IPS DF 6.9 (cell line): ENCODE measurements at places on chromosomes 12 and 14.

GRCh38 chr14:49193332-49194065 lies 392.7 kb downstream of the RPS29 start:
- DNase-seq, result no peak

DNA sequence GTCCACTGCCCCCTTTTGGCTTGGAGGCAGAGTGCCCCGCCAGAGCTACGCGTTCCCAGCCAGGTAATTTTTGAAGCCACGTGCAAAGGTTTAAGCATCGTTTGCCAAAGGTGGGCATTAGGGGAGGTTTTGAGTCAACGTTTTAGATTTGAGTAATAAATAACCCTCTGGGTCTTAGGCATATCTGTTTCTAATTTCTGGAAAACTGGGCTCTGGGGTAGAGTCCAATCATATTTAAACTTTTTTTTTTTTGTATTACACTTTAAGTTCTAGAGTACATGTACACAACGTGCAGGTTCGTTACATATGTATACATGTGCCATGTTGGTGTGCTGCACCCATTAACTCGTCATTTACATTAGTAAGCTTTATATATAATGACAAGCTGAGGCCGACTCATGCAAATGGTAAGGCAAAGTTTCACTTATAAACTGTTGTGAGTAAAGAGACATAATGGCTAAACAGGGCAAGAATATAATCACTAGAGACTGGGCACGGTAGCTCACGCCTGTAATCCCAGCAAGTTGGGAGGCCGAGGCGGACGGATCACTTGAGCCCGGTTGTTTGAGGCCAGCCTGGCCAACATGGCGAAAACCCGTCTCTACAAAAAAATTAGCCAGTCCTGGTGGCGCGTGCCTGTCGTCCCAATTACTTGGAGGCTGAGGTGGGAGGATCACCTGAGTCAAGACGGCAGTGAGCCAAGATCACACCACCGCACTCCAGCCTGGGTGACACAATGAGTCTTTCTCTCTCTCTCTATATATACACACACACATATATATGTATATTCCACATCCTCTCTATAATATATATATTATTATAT lies 491 bp upstream of the NR2C1 start:
- DNase-seq, result no peak

DNA sequence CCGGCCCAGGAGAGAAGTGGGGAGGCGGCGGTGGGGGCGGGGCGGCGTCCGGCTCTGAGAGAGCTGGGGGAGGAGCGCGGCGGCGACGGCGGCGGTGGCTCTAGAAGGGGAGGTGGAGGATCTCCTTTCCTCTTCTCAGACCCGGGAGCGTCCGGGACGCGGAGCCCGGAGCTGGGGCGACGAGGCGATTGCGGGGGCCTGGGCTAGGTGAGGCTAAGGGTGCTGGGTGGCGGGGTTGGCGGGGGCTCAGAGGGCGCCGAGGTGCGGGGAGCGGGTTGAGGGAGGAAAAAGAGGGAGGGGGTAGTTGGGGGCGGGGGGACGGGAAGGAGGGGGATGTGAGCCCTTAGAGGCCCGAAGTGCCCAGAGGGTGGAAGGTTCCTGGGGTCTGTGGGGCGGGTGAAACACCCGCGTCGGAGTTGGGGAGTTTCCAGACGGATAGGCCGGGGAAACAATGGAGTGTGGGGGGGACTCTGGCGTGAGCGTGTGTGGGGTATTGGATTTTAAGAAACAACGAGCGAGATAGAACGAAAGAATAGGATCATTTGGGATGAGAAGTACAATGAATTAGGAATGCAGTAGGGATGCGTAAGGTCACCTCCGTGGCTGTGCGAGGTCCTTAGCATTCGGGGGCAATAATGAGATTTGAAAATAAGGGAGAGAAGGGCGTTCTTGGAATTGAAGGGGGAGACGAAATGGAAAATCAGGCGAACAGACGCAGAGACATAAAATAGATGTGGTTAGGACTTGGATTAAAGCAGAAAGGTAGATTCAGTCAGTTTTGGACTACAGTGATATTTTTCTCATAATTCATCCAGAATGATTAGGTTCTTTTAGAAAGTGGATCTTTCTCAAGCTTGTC lies at the start of gene SPATS2:
SPATS2 (plus strand) TSS at position 82 of the 859 bp plus-strand sequence. CDS start 93,551 bp downstream, outside the sequence.
- no peak for DNase-seq

DNA sequence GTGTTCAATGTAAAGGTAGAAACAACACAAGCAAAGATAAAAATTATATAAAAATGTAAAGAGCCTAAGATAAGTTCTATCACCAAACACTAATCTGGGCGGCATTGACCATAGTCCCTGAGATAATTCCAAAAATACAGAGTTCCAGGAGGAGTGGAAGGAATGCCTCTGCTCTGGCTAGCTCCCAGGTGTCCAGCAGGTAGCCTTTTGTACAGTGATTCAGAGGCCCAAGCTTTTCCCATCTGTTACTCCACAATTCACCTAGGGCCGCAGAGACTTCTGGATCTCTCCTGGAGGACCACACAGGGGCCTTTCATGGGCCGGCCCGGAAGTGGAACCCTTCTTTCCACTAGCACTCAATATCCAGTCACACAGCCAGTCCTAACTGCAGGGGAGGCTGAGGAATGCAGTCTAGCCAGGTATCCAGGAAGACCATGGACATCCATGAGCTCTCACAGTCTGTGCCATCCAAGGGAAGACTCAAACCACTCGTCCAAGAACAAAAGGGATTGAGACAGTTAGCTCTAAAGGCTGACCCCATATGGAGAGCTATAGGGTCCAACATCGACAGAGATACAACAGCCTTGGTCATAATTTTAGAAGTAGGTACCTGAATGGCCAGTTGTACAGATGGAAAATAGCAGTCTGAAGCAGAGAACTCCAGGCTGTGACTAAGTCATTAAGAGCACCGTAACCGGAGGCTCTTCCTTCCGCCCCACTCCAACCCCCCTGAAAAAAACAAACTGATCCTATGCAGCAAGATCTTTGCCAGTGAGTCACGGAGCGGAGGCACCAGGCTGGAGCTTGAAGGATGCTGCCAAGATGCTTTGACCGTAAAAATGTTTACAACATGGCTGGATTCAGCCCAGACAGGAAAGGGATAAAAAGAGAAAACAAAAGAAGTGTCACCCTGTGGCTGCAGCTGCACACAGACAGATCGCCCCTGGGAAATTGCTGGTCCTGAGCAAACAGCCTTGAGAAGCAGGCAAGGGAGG lies 204.8 kb downstream of the NUAK1 start:
- no peak for DNase-seq

DNA sequence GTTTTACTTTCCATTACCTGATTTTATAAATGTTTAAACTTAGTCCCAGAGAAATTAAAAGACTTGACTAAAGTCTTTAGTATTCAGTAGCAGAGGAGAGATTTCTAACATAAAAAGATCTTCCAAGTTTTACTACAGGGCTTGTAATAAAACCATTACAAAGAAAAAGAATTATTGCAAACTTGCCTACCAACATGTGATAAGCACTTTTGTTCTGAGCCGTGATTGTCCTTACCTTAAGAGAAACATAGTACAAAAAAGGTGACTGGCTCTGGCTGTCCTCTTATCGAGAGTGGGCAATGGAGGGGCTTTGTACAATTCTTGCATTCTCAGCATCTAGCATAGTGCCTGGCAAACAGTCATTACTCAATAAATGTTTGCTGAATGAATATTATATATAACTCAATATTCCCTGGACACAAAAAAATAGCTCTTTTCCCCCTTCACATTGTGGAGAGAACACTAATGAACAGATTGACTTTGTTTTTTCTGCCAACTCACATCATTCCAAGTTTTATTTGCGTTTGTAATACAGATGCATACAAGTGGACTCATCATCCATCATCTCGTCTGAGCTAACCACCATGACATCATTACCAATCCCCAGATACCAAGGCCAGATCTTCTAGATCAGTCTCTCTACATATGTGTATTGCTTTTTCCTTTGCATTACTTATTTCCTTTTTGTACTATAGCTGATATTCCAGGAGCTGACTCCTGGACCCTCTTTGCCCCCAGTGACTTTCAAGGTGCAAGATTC lies 192.8 kb upstream of the EEA1 start:
- DNase-seq, result no peak

DNA sequence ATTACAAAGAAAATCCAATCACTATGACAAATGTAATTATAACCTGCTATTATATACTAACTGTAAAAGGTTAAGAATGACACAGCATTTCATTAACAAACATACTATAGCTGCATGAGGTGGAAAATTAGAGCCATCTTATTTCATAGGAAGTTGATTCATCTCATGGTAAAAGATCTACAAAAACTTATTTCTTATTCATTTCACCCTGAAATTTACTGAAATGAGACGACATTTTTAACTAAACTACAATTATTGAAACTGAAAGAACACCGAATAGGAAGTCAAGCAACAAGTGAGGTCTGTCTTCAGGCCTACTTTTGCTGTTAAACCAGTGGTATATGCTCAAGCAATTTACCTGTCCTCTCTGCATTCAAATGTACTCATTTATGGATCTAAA lies 87.2 kb downstream of the CEP83 start:
- DNase-seq, result no peak

- no peak for DNase-seq
These were observed 117.1 kb downstream of the HMGA2 start for GRCh38 chr12:65941388-65941787.

GRCh38 chr12:59972905-59973304 lies 377.1 kb downstream of the SLC16A7 start:
- DNase-seq, result no peak

GRCh38 chr12:14059548-14059947 lies 78.1 kb upstream of the GRIN2B start:
- no peak for DNase-seq
